ENCODE measurements at places on chromosomes 3 and 15. TPM values are rescaled to one million over a fixed set of nuclear protein-coding genes. Genes with fewer than 3 reads are reported as not detected.

Gene FOXB1
- not detected for total RNA-seq

Gene CATSPER2
- 6.9 TPM for total RNA-seq

- DNase-seq, result no peak
- H3K36me3 ChIP-seq, result no peaks in the 10 kb centered on the region
- no peak overlapping the region for H3K27ac ChIP-seq
Observed at GRCh38 chr3:165259541-165260193, 63.5 kb upstream of the SLITRK3 start.

DNA sequence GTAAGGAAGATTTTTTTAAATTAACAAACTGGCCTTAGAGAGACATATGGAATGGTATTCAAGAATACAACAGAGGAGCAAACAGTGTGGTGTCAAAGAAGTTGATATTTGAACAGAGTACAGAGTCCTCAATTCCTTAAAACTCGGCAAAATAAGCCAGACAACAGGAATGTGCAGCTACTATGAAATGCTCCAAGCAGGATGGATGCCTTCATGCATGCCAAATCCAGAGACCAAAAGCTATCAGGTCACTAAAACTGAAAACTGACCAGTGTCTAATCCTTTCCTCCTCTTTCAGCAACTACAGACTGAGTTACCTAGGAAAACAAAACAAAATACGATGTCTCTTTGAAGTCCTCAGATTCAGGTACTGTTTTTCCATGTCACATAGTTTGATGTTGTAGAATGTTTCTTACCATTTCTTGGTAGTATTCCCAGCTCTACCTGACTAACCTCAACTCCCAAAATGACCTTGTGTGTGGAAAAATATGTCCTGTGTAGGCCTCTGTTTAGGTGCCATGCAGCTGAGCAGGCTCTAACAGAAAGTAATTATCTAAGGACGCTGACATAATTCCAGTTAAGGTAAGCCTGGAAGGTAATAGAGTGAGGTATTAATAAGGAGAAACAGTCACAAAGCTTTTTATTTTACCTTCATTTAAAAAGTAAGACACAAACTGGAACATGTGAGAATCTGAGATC, 46.9 kb downstream of the TBL1XR1 start:
- H3K36me3 ChIP-seq, result no peaks in the 10 kb centered on the region
- H3K27me3 ChIP-seq, result no peaks in the 10 kb centered on the region
- peaks cover 16% of the 10 kb centered on the region for H3K4me1 ChIP-seq
- no peak overlapping the region for H3K4me3 ChIP-seq
- no peak overlapping the region for H3K27ac ChIP-seq

Gene MUC4
- total RNA-seq, result 2.5 TPM

- H3K27ac ChIP-seq, result no peak overlapping the region
- no peak overlapping the region for H3K4me3 ChIP-seq
- no peaks in the 10 kb centered on the region for H3K36me3 ChIP-seq
- H3K4me1 ChIP-seq, result no peaks in the 10 kb centered on the region
- no peak for DNase-seq
- no peaks in the 10 kb centered on the region for H3K27me3 ChIP-seq
Observed at GRCh38 chr3:17775073-17775472, 32.6 kb upstream of the TBC1D5 start.

Measured in glutamatergic neuron (in vitro differentiated cells).